Hair follicle dermal papilla cell (primary cell): ENCODE measurements at places on chromosomes 4 and X. TPM values are rescaled to one million over a fixed set of nuclear protein-coding genes. Genes with fewer than 3 reads are reported as not detected.

Gene MAGEB1
- total RNA-seq: not detected in 2 replicates

Gene SLC2A9
- total RNA-seq: 1.2 and 1.6 TPM in 2 replicates

Gene RIBC1
- 0.65 and 0.73 TPM in 2 replicates for total RNA-seq

Gene ASB9
- 3.0 and 3.2 TPM in 2 replicates for total RNA-seq
